ENCODE measurements at places on chromosomes 7 and 10.

DNA sequence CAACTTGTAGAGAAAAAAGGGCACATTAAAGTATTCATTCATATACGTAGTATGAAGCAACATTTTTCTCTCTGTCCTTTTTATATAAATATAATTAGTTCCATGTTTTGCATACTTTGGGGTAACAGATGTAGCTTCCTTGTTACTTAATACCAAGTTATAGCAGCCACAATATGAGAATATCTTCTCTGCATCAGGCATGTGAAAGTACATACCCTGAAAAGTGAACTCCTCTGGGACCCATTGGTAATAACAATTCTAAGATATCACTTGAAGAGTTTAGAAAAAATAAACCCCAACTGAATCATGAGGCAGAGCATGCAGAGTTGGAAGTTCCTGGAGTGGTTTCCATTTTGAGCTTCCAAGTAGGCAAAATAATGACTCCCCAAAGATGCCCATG lies 2.4 kb upstream of the CRPPA start:
- DNase-seq = no peak

DNA sequence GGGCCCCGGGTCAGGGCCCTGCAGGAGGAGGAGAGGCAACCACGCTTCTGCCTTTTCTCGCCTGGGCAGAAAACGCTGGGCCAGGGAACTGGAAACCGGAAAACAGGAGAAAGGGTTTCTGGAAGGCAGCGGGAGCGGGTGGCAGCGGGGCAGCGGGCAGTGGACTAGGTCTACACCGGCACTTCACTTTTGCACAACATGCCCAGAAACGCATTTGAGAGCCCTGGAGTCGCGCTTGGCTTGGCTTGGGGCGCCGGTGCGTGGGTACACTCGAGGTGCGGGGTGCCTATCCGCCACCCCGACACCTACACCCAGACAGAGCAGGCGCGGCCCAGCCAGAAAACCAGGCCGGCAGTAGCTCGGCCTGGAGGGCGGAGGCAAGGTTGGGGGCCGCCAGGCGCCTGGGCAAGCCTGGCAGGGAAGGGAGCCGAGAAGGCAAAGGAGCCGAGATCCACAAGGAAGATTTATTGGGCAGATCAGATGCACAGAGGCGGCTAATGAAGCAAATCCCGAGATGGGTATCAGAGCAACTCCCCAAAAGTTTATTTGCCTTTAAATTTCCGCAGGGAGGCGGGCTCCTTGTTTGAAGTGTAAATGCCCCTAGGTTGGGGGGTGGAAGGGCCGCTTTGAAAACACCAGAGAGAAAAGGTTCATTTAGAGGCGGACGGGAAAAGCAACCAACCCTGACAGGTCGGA lies 3.2 kb upstream of the PAX2 start:
- DNase-seq = no peak

- DNase-seq = no peak
These were observed 81.7 kb upstream of the GTF2I start for GRCh38 chr7:74575811-74576210.

GRCh38 chr7:50531401-50531911 lies 33.7 kb downstream of the DDC start:
- DNase-seq = no peak

DNA sequence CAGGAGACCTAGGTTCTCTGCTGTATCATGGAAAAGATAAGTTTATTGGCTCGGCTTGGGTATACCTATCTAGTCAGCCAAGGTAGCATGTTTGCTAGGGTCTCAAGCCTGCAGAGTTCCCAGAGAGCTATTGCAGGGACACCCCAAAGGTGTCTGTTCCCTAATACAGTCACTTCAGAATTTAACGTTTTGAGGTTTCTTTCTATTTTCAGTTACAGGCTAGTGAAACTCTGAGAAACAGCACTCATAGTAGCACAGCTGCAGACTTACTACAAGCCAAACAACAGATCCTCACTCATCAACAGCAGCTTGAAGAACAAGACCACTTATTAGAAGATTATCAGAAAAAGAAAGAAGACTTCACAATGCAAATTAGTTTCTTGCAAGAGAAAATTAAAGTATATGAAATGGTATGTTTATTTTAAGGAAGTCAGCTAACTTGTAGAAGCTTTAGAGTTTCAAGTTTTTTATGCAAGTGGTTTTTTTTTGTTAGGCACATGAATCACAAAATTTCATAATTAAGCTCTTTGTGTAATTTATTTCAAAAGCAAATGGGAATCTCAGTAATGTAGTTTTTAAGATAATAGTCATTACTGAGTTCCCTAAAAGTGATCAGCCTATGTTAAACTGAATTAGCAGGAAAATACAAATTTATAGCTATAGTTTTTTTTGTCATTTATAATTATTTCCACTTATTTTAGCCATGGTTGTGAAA lies 54.9 kb downstream of the AKAP9 start:
- DNase-seq = no peak

Data from stimulated activated CD4-positive, alpha-beta T cell treated with anti-CD3 and anti-CD28 coated beads, Interleukin-1b, Interleukin-23, amount 100 ng/mL, for 1 hour (primary cell).